ENCODE measurements at places on chromosomes 11 and 22.
A peak's percentile ranks its signal among the peaks of the same experiment; 100 is the strongest.

DNA sequence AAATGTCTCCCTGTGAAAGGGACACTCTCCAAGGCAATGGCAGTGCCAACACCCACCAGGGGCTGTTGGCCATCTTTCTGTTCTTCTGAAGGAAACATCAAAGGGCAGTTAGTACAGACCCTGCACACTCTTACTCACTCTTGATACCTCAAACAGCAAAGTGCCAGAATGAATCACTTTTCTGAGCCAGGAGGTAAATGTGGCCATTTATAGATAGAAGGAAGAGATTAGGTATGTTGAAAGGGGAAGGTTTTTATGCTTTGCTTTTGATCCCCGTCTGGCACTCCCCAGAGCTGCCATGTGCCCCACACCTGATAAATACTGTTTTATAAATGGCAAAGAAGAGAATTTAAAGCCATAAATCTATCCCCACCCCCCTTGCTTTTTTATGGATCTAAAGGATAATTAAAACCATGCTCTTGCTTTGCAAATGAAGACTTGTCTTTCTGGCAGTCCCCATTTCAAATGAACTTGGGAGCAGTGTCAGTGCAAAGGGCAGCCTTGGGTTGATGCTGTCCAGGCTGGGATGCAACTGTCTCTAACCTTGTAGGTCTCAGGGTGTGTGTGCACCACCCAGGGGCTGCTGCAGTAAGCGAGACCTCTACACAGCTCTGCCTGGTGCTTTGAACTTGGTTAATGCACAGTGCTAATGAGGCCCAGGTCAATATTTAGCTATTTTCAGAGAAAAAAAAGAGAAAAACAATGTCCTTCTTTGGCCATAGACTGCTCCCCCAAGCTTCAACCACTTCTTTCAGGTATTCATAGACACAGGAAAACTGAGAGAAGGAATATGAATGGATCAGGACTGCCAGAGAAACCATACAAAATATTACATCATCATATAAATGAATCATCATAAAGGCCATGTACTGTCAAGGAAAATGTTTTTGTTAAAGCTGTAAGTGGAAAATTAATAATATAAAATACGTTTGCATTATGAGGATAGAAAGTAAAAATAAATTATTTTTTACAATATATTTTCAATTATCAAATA is 207.5 kb downstream of the ETS1 start:
- DNase-seq = no peak

- no peak for DNase-seq
Measured at GRCh38 chr11:34001557-34002064, 49.9 kb upstream of the CAPRIN1 start.

- no peak for DNase-seq
Measured at GRCh38 chr11:35014346-35014745, 97.9 kb downstream of the PDHX start.

DNA sequence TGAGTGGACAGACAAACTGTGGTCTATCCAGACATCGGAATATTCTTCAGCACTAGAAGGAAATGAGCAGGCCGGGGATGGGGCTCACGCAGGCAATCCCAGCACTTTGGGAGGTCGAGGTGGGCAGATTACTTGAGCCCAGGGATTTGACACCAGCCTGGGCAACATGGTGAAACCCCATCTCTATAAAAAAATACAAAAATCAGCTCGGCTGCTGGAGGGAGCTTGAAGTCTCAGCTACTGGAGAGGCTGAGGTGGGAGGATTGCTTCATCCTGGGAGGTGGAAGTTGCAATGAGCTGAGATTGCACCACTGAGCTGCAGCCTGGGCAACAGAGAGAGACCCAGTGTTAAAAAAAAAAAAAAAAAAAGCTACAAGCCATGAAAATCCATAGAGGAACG is 8.0 kb upstream of the CTSD start:
- DNase-seq = peak; percentile 18

DNA sequence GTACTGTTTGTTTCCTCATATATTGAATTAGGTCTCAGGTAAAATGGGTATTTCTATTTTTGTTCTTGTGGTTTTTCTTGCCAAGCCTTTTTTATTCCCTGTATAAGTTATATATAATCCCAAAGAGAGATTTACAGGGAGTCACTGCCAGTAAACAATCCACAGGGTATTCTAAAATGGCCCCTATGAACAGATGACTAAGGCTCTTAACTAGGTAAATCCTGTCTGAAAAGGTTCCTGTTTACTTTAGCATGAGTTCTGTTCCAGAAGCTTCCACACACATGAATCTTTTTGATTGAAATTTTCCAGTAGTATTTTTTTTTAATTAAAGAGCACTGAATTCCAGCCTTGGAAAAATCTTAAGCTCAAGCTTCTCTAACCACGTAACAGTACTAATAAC is 552.8 kb upstream of the CCDC179 start:
- no peak for DNase-seq

- no peak for DNase-seq
Measured at GRCh38 chr11:82869657-82870056, 30.6 kb downstream of the PRCP start.

- DNase-seq = no peak
Measured at GRCh38 chr11:46855167-46855566, 9.1 kb upstream of the CKAP5 start.

- DNase-seq = peak; percentile 67
Measured at GRCh38 chr22:37345863-37346504, 63.7 kb downstream of the CYTH4 start.

GRCh38 chr11:29129844-29130243 is 887.0 kb downstream of the KCNA4 start:
- DNase-seq = no peak

- no peak for DNase-seq
Measured at GRCh38 chr11:129593098-129593497, 217.4 kb downstream of the BARX2 start.

DNA sequence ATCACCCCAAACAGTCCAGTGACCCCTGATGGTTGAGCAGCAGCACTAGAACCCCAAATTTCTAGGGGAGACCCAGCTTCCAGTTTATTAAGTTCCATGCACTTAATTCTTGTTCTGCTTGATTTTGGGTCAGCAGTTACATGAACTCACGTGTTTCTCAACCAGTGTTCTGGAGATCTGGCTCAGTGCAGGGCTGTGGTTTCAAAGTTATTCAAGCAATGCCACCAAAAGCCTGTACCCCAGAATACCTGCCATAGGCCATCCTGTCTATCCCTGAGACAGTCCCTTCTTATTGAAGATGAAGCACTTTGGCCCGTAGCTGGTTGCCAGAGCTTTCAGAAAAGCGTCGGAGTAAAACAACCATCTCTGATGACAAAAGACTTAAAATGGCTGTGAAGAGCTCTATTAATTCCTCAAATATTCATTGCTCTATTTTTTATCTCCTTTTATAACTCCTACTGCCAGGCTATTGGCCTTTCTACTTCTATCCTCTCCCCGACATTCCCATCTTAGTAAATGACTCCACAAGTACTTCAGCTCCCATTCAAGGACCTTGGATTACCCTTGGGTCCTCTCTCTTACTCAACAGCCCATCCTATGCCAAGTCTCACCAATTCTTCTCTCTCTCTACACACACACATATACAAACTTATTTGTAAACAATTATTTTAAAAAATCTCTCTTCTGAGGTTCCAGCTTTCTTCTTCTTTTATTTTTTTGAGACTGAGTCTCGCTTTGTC is 18.0 kb upstream of the VPREB1 start:
- no peak for DNase-seq

DNA sequence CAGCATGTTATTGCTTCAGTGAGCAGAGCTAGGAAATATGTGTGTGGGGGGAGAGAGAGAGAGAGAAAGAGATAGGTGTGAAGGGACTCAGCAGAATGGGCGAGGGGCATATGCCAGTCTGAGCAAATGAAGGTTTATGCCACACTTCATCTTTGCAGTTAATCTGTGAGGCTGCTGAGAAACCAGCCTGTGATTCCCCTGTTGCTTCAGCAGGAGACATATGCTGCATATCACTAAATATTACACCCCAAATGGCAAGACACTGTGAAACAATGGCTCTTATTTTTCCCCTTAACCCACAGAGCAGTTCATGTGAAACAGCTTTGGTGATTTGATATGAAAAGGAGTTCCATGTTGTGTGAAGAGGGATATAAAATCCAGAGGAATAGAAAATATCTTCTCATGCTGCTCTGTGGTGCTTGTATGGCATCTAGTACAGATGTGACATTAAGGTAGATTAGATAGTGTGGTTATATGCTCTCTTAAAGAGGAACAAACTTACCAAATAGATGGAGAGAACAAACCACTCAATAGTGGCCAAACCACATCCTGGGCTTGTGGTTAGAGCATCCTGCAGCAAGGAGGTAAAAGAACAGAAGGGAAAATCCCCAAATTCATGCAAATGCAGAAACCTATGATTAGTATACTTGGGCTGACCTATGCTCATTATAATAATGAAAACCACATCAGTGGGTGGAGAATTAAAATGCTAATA is 864.2 kb downstream of the FAM181B start:
- no peak for DNase-seq

GRCh38 chr11:18527512-18527911 is 770 bp upstream of the TSG101 start:
- DNase-seq = no peak

- no peak for DNase-seq
Measured at GRCh38 chr11:65378208-65378927, 4.1 kb downstream of the SLC25A45 start.

DNA sequence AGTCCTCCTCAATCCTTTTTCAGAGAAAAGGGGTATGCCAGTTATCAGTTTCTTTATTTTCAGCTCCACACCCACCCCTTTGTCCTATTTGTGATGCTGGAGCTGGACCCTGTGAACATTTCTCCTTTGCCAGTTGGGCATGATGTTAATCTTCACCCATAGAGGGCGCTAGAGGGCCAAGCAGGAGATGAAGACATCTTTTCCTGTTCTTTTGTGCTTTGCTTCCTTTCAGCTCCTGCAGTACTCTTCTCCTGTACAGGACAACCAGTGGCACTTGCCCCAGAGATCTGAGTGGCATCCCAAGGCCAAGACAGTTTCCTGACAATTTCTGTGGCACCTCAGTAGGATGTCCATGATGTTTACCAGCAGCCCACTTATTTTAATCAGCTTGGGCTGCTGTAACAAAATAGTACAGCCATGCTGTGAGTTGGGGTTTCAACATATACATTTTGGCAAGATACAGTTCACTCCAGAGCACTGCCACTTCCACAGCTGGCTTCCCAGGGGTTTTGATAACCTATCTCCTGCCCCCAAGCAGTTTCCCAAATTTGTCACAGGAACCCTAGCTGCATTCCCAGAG is 4.6 kb downstream of the SAA2 start:
- peak; percentile 35 for DNase-seq

GRCh38 chr11:47123094-47123493 is 53.6 kb downstream of the ARFGAP2 start:
- no peak for DNase-seq

- no peak for DNase-seq
Measured at GRCh38 chr11:103215812-103216211, 106.6 kb downstream of the DYNC2H1 start.

DNA sequence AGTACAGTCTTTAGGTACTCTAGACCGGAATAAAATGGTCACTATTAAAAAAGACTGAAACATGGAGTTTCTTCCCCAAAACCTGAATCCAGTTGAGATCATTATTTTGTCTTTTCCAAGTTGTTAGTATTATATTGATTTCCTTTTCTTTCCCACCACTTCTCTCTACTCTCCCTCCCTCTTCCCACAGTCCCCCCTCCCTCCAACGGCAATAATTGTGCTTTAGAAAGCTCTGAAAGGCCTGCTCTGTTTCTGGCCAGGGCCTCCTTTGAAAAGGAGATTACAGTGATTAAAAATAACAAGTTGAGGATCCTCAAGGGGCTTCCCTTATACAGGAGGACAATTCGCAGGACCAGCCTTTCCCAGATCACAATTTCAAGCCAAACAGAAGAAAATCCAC is 3.5 kb downstream of the SPON1 start:
- no peak for DNase-seq

DNA sequence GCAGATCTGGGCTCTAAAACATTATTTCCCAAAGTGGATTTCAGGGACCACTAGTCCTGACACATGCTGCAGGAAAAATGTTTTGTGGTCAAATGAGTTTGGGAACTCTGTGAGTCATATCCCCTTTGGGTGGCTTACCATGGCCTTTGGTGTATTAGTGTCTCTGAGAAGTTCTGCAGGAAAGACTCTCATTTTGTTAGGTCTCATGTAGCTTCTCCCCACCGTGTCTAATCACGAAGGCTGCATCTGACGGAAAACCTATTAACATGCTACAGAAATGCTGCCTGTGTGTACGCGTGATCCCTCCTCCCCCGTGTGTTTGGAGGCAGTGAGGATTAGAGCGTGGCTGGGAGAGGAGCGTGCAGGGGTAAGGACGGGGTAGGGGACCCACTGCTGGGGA is 191.7 kb downstream of the ST3GAL4 start:
- DNase-seq = no peak

DNA sequence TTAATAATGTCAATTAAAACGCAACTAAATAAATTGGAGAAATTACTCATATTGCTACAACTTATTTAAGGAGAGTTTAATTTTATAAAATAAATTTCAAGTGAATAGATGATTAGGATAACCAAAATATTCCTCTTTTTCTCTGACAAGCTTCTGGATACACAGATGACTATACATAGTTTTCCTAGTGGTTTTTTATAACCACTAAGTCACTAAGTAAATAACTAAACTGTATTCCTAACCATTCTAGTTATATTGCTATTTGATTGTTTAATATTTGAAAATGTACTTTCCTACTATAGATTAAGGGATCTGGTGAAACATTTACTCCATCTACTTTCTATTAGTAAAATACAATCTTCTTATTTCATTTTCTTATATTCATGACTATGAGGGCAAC is 4.7 kb upstream of the ANGPTL5 start:
- DNase-seq = no peak

- no peak for DNase-seq
Measured at GRCh38 chr11:84212468-84213390, 926.6 kb upstream of the CCDC90B start.

DNA sequence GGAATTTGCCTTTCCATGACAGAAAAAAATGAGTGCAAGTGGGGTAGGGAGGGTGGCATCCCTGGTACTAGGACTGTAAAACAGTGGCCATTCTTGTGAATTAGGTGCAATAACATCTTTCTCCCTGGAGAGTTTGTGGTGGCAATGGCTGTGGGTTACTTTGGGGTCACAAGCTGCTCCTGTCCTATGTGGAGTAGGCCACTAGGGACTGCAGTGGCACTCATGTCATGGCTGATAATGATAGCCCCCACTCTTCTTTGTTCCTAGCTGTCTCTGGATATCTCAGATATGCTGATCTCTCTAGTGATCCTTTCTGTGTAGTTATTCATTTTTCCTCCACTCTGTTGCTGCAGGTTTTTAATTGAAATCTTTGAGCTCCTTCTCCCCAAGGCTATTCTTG is 270.5 kb upstream of the CHORDC1 start:
- DNase-seq = no peak

Measured in left hindlimb (tissue), 1 donor.